Trophoblast cell (in vitro differentiated cells and primary cell): ENCODE measurements at places on chromosomes 12 and 14.

GRCh38 chr12:5456030-5456429 is 24.1 kb downstream of the NTF3 start:
- DNase-seq, result no peak

- DNase-seq, result no peak
These were observed 156.5 kb upstream of the C14orf180 start for GRCh38 chr14:104422837-104423681.

DNA sequence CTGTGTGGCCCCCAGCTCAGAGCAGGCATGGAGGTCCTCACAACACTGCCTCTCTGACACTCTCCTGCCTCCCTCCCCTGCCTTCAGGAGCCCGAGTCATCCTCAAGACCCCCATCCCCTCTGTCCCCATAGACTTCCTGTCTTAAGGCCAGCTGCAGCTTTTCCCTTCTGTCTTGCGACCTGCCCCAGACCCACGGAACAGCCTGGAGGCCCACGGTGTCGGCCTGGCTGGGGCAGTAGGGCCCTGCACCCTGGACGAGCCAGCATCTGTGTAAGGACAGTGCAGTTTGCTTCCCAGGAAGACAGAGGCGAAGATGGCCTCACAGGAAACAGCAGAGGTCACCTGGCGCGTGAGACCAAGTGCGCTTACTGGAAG is 9.7 kb downstream of the TEDC1 start:
- no peak for DNase-seq

DNA sequence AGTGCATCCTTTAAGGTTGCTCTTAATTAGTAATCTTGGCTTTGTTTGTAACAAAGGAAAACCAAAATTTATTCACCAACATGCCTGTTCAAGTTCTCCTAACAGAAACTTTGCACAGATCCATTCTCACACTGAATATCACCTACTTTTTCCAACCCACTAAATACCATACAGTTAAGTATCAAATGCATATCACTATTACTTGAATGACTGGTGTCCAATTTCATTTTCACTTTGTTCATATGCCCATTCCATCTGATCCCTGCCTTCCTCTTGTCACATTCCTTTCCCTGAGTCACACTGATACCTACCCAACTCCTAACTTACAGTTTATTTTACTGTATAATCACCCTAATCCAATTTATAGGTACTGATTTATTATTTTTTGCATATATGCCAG is 286.4 kb downstream of the NELL2 start:
- DNase-seq, result no peak

DNA sequence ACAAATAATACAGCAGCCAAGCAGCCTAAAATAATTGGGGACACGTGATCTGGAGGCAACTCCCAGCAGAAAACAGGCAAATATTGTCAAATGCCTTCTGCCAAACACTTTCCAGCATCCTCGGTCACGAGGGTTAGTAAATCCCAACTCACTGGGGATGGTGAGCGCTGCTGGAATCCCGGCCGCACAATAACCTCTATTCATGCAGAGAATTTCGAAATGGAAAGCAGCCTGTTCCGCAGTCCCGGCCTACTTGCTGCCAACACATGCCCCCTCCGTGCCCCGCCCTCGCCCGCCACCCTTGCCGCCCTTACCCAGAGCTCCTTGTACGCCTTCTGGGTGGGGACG is 62.2 kb downstream of the RFX4 start:
- no peak for DNase-seq

DNA sequence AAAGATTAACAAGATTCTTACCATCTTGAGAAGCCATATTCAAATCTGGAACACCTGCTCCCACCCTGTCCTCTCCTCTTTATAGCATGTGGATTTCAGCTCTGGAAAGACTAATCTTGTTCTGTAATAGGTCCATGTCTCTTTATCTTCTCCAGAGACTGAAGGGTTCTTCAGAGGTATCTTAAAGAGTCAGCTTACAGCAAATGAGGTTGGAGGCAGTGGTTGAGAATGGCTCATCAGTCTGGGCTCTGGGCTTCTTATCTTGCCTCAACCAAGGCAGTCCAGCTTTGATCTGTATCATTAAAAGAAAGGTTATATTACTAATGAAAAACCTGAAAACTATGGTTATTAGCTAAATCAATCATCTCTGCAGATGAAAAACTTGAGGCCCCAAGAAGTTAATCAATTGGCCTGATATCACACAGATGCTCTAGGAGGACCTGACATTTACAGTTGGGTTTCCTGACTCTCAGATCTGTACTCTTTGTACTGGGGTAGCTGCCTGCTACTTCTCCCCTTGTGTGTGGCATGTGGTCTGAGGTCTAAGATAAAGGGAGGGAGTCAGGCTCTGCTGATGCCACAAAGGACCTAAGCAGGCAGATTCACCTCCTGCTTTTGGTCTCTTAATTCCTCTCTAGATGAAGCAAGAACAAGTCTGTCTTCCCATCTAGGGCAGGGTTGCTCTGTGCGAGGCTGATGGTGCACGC is 1.7 kb upstream of the AKAP6 start:
- DNase-seq, result no peak

- DNase-seq, result no peak
These were observed 40.2 kb downstream of the HEATR5A start for GRCh38 chr14:31380106-31380505.
